ENCODE measurements at places on chromosomes 1 and 21. TPM values are rescaled to one million over a fixed set of nuclear protein-coding genes. Genes with fewer than 3 reads are reported as not detected.

The ADCY10 gene
- total RNA-seq = 0.07 TPM

The RBM11 gene
- total RNA-seq = 0.56 TPM

The BNIPL gene
- 2.6 TPM for total RNA-seq

The BSND gene
- total RNA-seq = not detected

The C1orf94 gene
- not detected for total RNA-seq

The HES3 gene
- total RNA-seq = not detected

The IGSF5 gene
- total RNA-seq = not detected

The AMY1A gene
- total RNA-seq = not detected

The AGMAT gene
- 18.3 TPM for total RNA-seq

The UBE2G2 gene
- 112 TPM for total RNA-seq

The FCRL1 gene
- total RNA-seq = not detected

The FAM3B gene
- total RNA-seq = not detected

The FCN3 gene
- not detected for total RNA-seq

The PADI1 gene
- not detected for total RNA-seq

The UBE2U gene
- not detected for total RNA-seq

The OR6Y1 gene
- total RNA-seq = not detected
